BJ (cell line): ENCODE measurements at places on chromosomes 11 and 22. TPM values are rescaled to one million over a fixed set of nuclear protein-coding genes. Genes with fewer than 3 reads are reported as not detected.

- DNase-seq: no peak
Measured at GRCh38 chr11:44940835-44941234, 9.8 kb downstream of the TP53I11 start.

DNA sequence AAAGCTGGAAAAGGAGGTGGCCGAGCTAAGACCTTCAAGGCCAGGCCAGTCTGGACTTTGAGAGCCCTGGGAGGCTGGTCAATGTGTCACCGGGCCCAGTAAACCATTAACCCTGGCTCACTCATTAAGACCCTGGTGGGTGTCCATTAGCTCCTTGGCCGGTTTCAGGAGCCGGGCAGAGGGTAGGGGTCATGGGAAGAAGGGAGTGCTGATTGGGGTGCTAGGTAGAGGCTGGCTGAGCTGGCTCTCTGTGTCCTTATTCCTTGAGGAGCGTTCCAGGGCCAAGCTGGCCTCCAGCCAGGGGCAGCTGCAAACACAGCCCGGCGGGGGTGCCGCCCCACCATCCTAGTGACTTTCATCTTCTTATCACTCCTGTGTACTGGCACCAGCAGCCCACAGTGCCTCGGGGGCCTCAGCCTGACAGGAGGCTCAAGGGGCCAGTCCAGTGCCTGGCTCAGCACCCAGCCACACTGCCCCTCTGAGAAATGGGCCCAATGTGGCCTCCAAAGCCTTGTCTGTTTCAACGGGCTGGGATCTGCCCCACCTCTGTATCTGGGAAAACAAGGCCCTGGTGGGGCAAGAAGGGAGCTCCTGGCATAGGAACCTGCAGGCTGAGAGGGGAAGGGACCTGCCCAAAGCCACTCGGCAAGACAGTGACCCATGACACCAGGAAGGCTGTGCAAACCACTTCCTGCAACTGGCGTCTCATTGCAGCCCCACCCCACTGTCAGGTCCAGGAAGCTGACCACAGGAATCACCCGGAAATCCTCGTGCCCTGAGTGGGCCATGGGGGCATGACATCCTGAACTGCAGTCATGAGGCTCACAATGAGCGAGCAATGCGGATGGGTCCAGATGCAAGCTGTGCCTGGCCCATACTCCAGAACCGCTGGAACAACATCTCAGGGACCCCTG is 15.1 kb upstream of the RGL4 start:
- no peak for DNase-seq

DNA sequence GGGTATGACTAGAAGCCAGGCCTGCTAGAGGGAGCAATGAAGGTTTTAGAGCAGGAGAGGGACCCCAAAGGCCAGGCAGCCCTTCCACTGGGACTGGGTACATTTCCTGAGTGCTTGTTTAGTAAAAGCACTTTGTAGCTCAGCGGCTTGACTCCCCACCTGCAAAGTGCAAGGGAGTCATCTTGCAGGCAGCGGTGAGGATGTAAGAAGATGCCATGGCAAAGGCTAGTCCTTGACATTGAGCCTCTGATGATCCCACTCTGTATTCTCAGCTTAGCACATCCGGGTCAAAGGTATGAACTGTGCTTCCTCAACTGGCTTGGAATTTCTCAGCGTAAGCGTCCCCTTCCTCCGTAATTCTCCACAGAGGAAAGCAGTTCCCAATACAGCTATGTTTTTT is 3.1 kb upstream of the UBE2L3 start:
- DNase-seq: no peak

DNA sequence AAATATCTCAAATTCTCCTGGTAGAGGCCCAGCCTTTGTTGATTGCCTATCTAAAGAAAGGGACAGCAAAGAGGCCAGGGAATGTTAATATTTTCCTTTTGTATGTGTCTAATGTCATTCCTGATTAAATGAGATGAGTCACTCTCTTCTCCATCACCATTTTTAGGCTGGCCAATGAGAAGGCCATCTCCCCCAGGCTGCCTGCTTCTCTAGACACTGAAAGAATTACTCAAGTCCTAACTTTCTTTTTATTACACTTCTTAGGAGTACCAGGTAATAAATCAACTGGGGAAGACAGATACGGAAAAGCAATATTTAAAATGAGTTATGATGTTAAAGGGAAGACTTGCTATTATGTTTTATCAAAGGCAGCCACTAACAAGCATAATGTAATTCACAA is 259.2 kb upstream of the SORL1-AS1 start:
- no peak for DNase-seq

The MMP8 gene
- not detected in 2 replicates for polyA plus RNA-seq

The IL10RA gene
- not detected in 2 replicates for polyA plus RNA-seq

The RNF141 gene
- 12.1 and 27.5 TPM in 2 replicates for polyA plus RNA-seq
